ENCODE measurements at places on chromosomes 7 and 10.

GRCh38 chr10:89482256-89482655, 53.1 kb downstream of the SLC16A12 start:
- DNase-seq, result no peak

DNA sequence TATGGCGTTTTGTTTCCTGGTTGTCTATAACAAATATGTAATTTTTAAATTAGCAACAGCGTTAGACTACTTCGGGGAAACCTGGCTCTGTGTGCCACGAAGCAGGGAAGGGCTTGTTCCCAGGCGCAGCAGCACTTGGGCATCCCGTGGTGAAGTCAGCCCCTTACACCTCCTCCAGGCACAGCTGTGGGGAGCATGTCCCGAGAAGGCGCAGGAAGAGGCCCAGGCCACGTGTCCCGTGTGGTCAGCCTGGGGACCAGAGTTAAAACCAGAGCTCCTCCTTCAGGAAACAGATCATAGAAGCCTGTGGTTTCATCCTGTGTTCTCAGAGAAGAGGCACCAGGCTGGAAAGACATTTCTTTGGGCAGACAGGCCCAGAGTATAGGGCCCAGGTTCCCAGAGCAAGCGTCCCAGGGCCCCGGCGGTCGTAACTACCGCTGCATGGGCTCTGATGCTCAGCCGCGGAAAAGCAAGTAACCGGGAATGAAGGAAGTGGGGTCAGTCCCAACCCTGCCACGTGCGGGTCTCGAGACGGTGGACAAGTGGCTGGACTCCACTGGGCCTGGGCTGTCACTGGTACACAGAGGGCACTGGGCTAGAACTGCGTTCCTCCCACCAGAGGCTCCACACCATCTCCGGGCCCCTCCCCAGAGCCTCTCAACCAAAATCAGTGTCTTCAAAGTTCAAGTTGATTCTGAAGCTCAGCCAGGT, 7.1 kb downstream of the NUDT1 start:
- DNase-seq, result peak; percentile 65

- no peak for DNase-seq
Observed at GRCh38 chr7:117188376-117188775, 134.5 kb downstream of the WNT2 start.

- DNase-seq, result no peak
Observed at GRCh38 chr10:26478061-26478460, 39.9 kb downstream of the APBB1IP start.

DNA sequence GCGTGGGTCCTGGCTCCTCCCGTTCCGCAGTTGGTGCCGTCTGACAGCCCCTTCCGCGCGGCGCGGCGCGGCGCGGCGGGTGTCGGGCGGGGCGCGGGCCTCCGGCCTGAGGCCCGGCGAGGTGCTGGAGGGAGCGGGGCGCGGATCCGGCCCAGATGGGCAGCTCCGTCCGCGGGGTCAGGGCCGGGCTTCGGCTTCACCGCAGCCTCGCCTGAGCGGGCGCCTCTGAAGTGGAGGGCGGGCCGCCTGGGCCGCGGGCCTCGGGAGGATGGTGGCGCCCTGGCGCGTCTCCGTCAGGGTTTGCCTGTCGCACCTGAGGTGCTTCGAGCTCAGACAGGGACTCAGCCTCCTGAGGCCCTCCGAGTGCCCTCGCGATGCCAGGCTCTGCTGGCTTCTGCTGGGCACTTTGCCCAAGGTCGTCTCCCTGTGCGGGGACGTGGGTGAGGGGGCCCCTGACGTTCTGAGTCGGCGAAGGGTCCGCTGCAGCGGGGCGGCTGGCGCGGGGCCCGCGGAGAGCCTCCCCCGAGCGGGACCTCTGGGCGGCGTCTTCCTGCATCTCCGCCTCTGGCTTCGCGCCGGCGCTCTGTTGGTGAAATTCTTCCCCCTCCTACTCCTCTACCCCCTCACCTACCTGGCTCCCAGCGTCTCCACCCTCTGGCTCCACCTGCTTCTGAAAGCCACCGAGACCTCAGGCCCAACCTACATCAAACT, 473 bp downstream of the ADCK2 start:
- DNase-seq, result peak; percentile 67

- no peak for DNase-seq
Observed at GRCh38 chr10:51654918-51655317, 44.5 kb downstream of the CSTF2T start.

- DNase-seq, result no peak
Observed at GRCh38 chr7:108402865-108403264, 53.4 kb downstream of the NRCAM start.

DNA sequence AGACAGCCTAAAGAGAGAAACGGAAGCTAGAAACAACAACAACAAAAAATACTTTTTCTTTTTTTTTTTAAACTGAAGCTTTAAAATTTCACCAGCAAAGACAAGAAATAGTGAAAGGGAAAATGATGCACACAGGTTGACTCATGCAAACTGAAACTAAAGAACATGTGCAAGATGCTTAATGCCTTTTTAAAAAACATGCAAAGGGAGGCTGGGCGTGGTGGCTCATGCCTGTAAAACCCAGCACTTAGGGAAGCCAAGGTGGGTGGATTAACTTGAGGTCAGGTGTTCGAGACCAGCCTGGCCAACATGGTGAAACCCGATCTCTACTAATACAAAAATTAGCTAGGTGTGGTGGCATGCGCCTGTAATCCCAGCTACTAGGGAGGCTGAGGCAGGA, 15.1 kb upstream of the CUBN start:
- DNase-seq, result no peak

- DNase-seq, result no peak
Observed at GRCh38 chr10:21733710-21734109, 199.7 kb downstream of the MLLT10 start.

GRCh38 chr7:132519936-132520335, 56.3 kb downstream of the PLXNA4 start:
- DNase-seq, result no peak

DNA sequence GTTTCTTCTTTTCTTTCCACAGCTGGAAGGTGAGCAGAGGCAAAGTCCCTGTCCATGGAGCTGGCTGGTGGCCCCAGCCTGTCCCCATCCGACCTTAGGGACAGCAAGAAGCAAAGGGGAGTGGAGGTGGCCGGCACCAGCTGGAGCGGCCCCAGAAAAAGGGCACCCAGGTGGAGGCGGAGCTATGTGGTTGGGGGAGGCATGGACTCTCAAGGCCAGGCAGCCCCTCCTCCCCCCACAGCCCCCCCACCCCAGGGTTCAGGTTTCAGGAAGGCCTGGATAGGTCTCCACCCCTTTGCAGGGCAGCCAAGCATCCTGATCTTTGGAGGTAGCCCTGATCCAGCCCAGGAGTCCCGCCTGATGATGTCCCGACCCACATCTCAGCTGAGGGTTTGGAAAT, at the start of gene SSC4D:
SSC4D (minus strand) TSS at position 161 of the 400 bp plus-strand sequence. CDS start 5,258 bp downstream, outside the sequence.
- DNase-seq, result no peak

GRCh38 chr7:50676079-50676478, 106.6 kb downstream of the GRB10 start:
- no peak for DNase-seq

GRCh38 chr10:13769946-13770345, 183.2 kb downstream of the PRPF18 start:
- DNase-seq, result no peak
